ENCODE measurements at places on chromosomes 6 and 20.

DNA sequence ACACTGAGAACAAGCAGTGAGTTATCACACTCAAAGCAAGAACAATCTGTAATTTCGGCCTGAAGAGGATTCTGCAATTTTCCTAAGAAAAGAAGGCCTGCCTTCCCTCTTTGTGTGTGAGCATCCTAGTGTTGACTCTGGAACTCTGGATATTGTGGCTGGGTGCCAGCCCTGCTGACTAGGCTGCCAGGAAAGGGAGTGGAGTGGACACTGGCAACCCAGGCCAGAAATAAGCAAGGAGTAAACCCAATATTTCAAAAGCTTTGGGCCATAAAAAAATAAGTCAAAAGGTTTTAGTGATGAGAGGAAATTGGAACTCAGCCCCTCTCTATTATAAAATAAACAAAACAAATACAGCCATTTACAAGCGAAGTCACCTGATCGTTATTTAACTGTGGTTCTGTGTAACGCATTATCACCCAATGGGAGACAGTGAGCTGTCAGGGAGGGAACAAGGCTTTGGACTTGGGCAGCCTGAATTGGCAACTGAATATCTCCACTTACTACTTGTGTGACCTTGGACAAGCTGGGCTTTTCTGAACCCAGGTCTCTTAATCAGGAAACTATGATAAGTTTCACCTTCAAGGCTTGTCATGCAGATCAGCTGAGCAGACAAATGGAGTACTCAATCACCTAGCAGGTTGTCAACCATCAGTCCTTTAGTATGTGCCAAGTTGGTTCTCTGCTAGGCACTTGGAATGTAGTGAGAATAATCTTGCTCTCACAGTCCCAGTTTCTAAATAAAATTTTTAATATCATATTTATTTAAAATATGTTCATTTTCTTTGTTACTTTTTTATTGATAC lies 196.2 kb downstream of the PAX1 start:
- no peak for DNase-seq

DNA sequence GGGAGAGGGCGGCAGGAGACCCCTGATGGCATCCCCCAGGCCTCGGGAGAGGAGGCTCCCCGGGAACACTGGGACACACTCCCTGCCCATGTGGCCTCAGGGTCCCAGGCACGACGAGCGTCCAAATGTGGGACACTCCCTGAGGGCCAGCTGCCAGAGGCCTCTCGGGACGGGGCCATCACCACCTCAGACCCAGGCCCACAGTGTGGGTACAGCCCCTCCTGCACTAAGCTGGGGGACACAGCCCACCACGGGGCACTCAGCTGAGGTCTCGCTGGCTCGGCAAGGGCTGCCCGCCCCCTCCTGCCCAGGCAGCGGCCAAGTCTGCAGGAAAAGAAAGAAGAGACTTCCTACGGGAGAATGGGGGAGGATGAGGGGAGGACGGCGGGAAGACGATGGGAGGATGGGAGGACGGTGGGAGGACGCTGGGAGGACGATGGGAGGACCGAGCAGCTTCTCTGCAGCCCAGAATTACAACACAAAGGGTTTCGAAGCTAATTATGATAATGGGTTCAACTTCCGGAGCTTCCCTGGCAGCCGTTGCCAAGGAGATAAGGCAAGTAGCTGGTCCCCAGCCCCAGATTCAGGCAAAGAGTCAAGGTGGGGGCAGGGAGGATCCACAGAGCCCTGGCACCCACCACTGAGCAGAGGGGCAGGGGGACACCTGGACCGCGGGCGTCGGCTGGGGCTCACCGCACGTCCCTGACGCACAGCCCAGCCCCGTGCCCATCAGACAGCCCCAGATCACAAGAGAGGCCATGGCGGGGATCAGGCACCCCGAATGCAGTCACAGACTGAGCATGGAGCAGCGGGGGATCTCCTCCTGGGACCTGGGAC lies 17.5 kb downstream of the KCNQ2 start:
- DNase-seq, result no peak

- no peak for DNase-seq
Observed at GRCh38 chr6:157108923-157109322, 214.4 kb downstream of the TMEM242 start.

GRCh38 chr20:62975251-62975760 lies 22.8 kb downstream of the SLC17A9 start:
- no peak for DNase-seq

GRCh38 chr20:34604980-34605788 lies 46.7 kb downstream of the MAP1LC3A start:
- DNase-seq, result peak; percentile 33
